ENCODE measurements at places on chromosomes 3 and 15.

DNA sequence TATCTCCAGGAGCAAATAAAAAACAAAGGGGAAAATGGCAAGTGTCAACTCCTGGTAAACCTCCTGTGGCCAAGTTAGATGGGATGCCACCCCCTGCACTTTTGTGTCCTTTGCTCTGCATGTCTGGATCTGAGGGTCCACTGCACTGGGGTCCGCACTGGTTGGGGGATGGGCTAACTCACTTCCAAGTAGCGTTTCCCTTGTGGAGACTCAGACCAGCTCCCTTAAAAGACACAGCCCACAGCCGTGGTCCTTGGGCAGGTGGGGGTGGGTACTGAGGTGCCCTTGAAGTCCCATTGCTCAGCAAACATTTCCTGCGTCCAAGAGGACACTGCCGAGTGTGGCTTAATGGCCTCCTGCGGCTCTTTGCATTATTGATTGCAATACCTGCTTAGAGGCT, 188.2 kb downstream of the MEGF11 start:
- H3K36me3 ChIP-seq, result no peaks in the 10 kb centered on the region
- H3K27me3 ChIP-seq, result no peaks in the 10 kb centered on the region
- no peak for DNase-seq

DNA sequence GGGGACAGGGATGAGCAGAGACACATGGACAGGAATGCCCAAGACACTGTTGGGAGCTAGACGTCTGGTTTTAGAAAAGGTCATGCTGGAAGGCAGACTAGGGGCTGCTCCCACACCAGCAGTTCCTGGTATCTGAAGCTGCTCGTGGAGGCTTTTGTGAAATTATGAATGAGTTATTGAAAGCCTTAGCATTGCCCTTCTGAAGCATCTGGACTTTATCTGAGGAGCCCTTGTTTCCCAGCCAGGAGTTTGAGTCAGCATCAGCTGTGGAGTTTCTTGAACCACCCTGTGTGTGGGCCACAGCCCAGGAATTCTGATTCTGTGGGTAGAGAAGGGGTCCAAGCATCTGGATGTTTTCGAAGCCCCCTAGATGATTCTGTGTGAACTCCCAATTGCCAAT, 258.7 kb downstream of the SLCO3A1 start:
- H3K4me3 ChIP-seq, result no peak overlapping the region
- no peaks in the 10 kb centered on the region for H3K36me3 ChIP-seq
- H3K4me1 ChIP-seq, result no peaks in the 10 kb centered on the region
- H3K27me3 ChIP-seq, result no peaks in the 10 kb centered on the region

DNA sequence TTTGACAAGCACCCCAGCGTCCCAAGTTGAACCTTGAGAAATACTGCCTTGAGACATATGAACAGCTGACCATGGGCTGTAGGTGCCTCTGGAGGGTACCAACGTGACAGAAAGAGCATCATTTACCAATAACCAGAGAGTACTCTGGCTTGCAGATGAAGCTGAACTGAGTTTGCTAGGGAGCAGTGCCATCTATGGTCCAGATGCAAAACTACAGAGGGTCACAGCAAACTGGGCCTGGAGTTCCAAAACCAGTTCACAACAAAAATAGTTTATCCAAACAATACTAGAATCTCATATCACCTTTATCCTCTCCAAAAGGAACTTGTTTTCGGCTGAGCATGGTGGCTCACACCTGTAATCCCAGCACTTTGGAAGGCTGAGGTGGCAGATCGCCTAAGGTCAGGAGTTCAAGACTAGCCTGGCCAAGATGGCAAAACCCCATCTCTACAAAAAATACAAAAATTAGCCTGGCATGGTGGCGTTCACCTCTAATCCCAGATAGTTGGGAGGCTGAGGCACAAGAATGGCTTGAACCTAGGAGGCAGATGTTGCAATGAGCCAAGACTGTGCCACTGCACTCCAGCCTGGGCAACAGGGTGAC, 69.3 kb downstream of the CHAC1 start:
- no peaks in the 10 kb centered on the region for H3K27me3 ChIP-seq
- no peak overlapping the region for H3K27ac ChIP-seq
- peak; percentile 36 for DNase-seq

DNA sequence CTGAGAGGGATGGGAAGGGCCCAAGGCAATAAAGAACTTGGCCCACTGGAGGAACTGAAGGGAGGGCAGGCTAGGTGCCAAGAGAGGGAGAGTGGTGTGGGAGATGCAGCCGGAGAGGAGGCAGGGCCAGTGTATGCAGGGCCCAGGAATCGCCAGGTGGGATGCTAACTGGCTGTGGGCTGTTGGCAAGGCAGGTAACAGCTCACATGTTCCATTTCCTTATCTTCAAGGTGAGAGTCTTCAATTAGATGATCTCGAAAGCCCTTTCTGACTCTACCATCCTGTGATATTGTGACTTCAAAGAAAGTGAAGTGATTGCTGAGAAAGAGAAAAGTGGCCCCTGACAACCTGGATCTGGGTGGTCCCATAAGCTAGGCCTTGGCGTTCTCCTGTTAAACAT, 49.0 kb downstream of the CASR start:
- H3K4me1 ChIP-seq, result no peaks in the 10 kb centered on the region
- H3K36me3 ChIP-seq, result no peaks in the 10 kb centered on the region
- H3K27me3 ChIP-seq, result no peaks in the 10 kb centered on the region
- DNase-seq, result no peak
- H3K27ac ChIP-seq, result no peak overlapping the region

DNA sequence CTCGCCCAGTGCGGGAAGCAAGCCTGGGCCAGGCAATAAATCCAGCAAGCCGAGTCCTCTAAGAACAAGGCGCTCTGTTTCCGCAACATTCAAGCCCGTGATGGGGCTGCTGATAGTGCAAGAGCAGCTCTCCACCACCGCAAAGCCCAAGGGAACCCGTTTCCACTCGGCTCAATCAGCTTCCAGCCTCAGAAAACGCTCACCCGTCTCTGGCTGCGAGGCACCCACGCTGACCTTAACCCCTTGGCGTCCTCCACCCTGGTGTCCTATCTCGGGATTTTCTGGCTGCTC, 17.8 kb downstream of the SPATA12 start:
- no peak overlapping the region for H3K27ac ChIP-seq
- H3K4me1 ChIP-seq, result peaks cover 5% of the 10 kb centered on the region
- H3K36me3 ChIP-seq, result no peaks in the 10 kb centered on the region
- no peaks in the 10 kb centered on the region for H3K27me3 ChIP-seq

GRCh38 chr3:9934235-9934621, 594 bp downstream of the CRELD1 start:
- peak overlapping the region; percentile 51 for H3K4me3 ChIP-seq
- peak overlapping the region; percentile 87 for H3K27ac ChIP-seq
- H3K4me1 ChIP-seq, result peaks cover 12% of the 10 kb centered on the region

- H3K4me1 ChIP-seq, result no peaks in the 10 kb centered on the region
- no peak overlapping the region for H3K4me3 ChIP-seq
- no peaks in the 10 kb centered on the region for H3K36me3 ChIP-seq
- DNase-seq, result no peak
- no peak overlapping the region for H3K27ac ChIP-seq
These were observed 15.8 kb upstream of the KCNMB3 start for GRCh38 chr3:179266701-179267211.

- no peak for DNase-seq
- no peaks in the 10 kb centered on the region for H3K27me3 ChIP-seq
- no peaks in the 10 kb centered on the region for H3K4me1 ChIP-seq
- H3K27ac ChIP-seq, result no peak overlapping the region
- no peaks in the 10 kb centered on the region for H3K36me3 ChIP-seq
- H3K4me3 ChIP-seq, result no peak overlapping the region
These were observed 7.8 kb upstream of the STAC start for GRCh38 chr3:36372534-36372935.

- no peaks in the 10 kb centered on the region for H3K27me3 ChIP-seq
- H3K27ac ChIP-seq, result no peak overlapping the region
- H3K36me3 ChIP-seq, result no peaks in the 10 kb centered on the region
- H3K4me1 ChIP-seq, result peaks cover 3% of the 10 kb centered on the region
- no peak overlapping the region for H3K4me3 ChIP-seq
- peak; percentile 20 for DNase-seq
These were observed 34.5 kb downstream of the ZFAND6 start for GRCh38 chr15:80093854-80094418.

DNA sequence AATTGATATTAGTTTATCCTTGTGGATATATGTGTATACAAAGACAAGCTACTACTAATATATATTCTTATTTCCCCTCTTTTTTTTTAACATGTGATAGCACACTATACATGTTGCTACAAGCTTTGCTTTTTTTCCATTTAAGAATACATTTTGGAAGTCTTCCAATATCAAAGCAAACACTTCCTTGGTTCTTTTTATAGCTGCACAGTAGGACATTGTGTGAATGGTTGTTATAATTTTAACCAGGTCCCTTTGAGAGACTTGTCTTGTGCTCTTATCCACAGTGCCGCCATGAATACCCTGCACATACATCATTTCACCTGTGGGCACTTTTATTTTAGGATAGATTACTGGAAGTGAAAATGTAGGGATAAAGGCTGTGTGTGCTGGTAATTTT, 88.7 kb downstream of the CACNA2D3 start:
- H3K27ac ChIP-seq, result no peak overlapping the region
- no peak overlapping the region for H3K4me3 ChIP-seq
- no peaks in the 10 kb centered on the region for H3K36me3 ChIP-seq
- no peak for DNase-seq

GRCh38 chr15:38793206-38793810, 228.7 kb upstream of the RASGRP1 start:
- no peaks in the 10 kb centered on the region for H3K36me3 ChIP-seq
- no peak overlapping the region for H3K27ac ChIP-seq
- no peaks in the 10 kb centered on the region for H3K4me1 ChIP-seq
- H3K27me3 ChIP-seq, result no peaks in the 10 kb centered on the region
- H3K4me3 ChIP-seq, result no peak overlapping the region
- DNase-seq, result no peak

GRCh38 chr15:56871867-56872266, 46.6 kb upstream of the TCF12 start:
- no peak for DNase-seq
- H3K4me1 ChIP-seq, result peaks cover 1% of the 10 kb centered on the region
- no peak overlapping the region for H3K4me3 ChIP-seq
- no peaks in the 10 kb centered on the region for H3K36me3 ChIP-seq

GRCh38 chr3:26422415-26422814, 200.2 kb upstream of the LRRC3B start:
- no peak overlapping the region for H3K4me3 ChIP-seq
- H3K36me3 ChIP-seq, result no peaks in the 10 kb centered on the region
- DNase-seq, result no peak
- H3K4me1 ChIP-seq, result no peaks in the 10 kb centered on the region
- no peaks in the 10 kb centered on the region for H3K27me3 ChIP-seq
- no peak overlapping the region for H3K27ac ChIP-seq

DNA sequence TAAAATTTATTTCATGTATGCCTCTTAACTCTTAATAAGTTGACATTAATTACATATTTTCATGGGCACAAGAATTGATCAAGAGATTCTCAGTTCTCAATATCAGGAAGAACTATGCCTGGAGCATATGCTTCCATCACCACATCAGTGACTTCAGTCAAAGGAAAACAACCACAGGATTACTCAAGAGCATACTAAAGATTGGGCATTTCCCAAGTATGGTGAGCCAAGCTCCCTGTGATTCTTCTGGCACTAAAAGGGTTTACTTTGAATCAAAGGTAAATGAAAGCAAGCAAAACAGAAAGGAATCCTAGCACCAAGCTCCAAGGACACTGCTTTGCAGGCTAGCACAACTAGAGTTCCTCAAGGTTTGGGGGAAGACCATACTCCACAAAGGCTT, 44.6 kb downstream of the FMN1 start:
- H3K36me3 ChIP-seq, result no peaks in the 10 kb centered on the region
- no peak overlapping the region for H3K27ac ChIP-seq
- no peak for DNase-seq
- no peak overlapping the region for H3K4me3 ChIP-seq
- no peaks in the 10 kb centered on the region for H3K4me1 ChIP-seq

DNA sequence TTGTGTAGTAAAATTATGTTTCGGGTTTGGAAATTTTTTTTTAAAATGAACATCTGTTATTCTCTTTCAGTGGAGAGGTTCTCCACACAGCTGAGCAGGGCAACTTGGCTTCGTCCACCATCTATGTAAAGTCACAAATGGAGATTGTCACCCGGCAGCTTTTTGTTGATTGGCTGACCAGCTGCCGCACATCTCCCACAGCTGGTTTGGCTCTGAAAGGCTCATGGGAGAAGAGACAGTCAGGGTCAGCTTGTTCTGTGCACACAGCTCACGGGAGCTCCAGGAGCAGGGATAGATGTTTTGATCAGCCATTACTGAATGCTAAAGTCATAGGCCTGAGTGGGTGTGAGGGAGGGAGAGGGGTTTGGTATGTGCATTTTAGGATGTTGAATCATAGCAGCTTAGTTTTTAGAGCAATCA, 12.9 kb upstream of the CCDC80 start:
- H3K27me3 ChIP-seq, result no peaks in the 10 kb centered on the region
- H3K27ac ChIP-seq, result no peak overlapping the region
- peaks cover 2% of the 10 kb centered on the region for H3K4me1 ChIP-seq
- DNase-seq, result peak; percentile 46
- H3K36me3 ChIP-seq, result no peaks in the 10 kb centered on the region
- no peak overlapping the region for H3K4me3 ChIP-seq

- H3K27me3 ChIP-seq, result no peaks in the 10 kb centered on the region
- no peak overlapping the region for H3K27ac ChIP-seq
- H3K36me3 ChIP-seq, result no peaks in the 10 kb centered on the region
- no peaks in the 10 kb centered on the region for H3K4me1 ChIP-seq
- DNase-seq, result no peak
- H3K4me3 ChIP-seq, result no peak overlapping the region
These were observed 17.6 kb upstream of the LINGO1 start for GRCh38 chr15:77650265-77650664.

Data from ovary (tissue), 10 donors.